Large intestine (tissue), 12 donors: ENCODE measurements at places on chromosomes 5 and 9. TPM values are rescaled to one million over a fixed set of nuclear protein-coding genes. Genes with fewer than 3 reads are reported as not detected.
A peak's percentile ranks its signal among the peaks of the same experiment; 100 is the strongest.

Gene AP3S1
- polyA plus RNA-seq, result 121 TPM

Gene PLK2
- polyA plus RNA-seq, result 44.5 TPM

Gene TNFAIP8
- 17.1 TPM for polyA plus RNA-seq

DNA sequence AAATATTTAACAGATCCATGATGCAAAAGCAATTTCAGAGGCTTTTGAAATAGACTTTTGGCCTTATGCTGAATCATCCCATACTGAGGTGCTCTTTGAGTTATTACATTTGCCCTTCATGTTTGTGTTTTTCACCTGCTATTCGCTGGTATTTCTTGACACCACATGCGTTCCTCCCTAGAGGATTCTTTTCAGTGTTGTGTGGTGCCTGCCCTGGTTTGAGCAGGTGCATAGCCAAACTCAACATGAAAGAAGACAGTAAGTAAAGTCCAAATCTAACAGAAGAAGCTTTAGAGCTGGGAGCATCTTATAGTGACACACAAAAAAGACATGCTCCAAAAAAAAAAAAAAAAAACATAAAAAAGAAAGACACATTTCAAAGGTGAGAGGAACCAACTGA lies 796.3 kb downstream of the SEMA5A start:
- H3K27me3 ChIP-seq, result no peaks in the 10 kb centered on the region
- H3K36me3 ChIP-seq, result no peaks in the 10 kb centered on the region
- DNase-seq, result no peak
- no peak overlapping the region for H3K4me3 ChIP-seq
- no peaks in the 10 kb centered on the region for H3K4me1 ChIP-seq
- H3K27ac ChIP-seq, result no peak overlapping the region

DNA sequence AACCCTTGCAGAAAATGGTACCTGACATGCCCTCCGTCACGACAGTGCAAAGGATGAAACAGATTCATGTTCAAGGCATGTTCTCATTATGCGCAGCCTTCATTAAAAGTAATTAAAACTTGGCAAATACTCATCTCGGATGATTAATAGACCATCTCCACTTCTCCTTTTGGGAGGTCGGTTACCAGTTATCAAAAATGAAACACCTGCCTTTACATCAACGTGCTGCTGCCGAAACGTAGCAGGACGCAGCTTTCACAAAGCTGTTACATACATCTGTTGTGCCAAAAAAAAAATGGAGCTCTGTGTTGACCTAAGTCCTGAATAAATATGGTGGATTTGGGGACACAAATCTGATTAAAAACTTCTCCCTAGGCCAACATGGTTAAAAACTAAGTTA lies 75.7 kb downstream of the PTCH1 start:
- no peak overlapping the region for H3K4me3 ChIP-seq
- H3K27ac ChIP-seq, result no peak overlapping the region

DNA sequence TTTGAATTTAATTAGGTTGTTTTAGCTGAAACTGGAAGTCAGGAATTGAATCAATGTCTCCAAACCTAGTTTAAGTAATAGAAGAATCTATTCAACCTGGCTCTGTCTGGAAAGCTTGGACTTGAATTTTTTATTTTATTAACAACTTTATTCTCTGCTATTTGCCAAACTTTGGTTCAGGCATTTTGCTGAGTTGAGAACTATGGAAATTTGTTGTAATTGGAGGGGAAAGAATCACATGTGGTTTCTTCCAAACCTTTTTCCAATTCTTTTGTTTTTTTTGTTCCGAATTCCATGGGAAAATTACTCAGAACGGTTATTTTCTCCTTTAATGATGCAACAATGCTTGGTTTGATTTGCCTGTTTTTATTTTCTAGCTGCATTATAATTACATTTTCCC lies 98.2 kb upstream of the RPS23 start:
- H3K36me3 ChIP-seq, result no peaks in the 10 kb centered on the region
- no peak for DNase-seq
- H3K27me3 ChIP-seq, result no peaks in the 10 kb centered on the region
- no peaks in the 10 kb centered on the region for H3K4me1 ChIP-seq
- H3K27ac ChIP-seq, result no peak overlapping the region
- no peak overlapping the region for H3K4me3 ChIP-seq

GRCh38 chr5:139574641-139575312 lies 13.6 kb downstream of the UBE2D2 start:
- peaks cover 6% of the 10 kb centered on the region for H3K4me1 ChIP-seq
- H3K4me3 ChIP-seq, result no peak overlapping the region
- H3K27ac ChIP-seq, result no peak overlapping the region
- H3K36me3 ChIP-seq, result no peaks in the 10 kb centered on the region
- DNase-seq, result no peak
- no peaks in the 10 kb centered on the region for H3K27me3 ChIP-seq

DNA sequence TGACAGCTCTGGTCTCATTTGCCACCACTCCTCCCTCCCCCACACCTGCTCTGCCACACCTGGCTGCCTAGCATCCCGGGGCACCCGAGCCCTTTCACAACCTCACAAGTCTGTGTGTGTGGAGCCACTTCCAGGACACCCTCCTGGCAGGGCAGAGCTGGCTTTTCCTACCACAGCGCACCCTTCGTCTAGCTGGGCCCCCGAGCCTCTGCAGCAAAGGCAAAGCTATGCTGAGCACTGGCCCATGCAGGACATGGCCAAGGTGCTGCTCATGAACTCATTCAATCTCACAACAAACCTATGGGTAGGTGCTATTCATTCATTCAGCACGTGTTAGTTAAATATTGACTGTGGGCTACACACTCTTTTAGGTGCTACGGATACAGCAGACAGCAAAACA lies 43.4 kb downstream of the DUSP1 start:
- H3K27me3 ChIP-seq, result peaks cover 8% of the 10 kb centered on the region
- no peaks in the 10 kb centered on the region for H3K4me1 ChIP-seq
- DNase-seq, result no peak
- H3K4me3 ChIP-seq, result no peak overlapping the region
- H3K27ac ChIP-seq, result no peak overlapping the region

DNA sequence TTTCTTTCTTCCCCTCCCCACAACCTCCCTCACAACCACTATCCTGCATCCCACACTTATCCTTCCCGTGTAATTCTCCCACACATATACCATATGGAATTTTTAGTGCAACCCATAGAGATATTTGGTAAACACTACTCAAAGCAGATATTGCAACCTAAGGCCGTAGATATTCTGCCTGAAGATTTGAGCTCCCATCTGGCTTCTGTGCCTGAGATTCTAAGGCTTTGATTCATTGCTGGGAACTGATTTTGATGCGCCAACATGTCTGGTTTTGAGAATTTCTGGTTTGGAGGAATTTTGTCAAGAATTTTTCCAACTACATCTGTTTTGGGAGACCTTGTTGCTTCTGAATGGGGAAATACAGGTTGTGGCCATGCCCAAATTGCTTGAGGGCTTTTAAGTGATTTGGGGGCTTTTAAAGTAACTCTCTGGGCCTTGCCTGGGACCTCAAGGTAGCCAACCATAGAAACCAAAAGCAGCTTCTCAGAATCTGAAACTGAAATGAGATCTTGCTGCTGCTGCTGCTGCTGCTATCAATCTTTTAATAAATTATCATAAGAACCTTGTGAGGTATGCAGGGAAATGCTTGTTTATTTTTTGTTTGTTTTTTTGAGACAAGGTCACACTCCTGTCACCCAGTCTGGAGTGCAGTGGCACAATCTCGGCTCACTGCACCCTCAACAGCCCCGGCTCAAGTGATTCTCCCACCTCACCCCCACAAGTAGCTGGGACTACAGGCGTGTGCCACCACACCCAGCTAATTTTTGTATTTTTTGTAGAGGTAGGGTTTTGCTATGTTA lies 36.2 kb downstream of the PLAC8L1 start:
- H3K4me3 ChIP-seq, result no peak overlapping the region
- H3K27ac ChIP-seq, result no peak overlapping the region
- peaks cover 26% of the 10 kb centered on the region for H3K36me3 ChIP-seq

DNA sequence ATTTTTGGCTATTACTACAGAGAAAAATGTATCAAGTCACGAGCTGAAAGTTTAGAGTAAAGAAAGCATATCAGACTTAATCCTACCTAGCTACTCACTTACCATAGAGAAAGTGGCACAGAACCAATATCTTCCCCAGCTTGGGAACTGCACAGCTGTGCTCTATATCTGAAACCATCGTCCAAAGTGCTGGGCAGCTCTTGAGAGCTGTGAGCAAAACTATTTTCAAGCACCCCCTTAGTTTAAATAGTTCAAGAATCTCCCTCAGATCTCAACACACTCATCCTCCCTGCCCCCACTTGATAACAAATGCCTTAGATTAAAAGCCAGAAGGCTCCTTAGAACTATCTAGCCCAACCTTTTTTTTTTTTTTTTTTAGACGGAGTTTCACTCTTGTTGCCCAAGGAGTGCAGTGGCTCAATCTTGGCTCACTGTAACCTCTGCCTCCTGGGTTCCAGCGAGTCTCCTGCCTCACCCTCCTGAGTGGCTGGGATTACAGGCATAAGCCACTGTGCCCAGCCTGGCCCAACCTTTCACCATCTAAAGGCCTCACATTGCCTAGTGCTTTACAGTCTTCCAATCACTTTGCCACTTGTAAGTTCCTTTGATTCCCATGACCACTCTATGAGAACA lies 94.2 kb upstream of the APC start:
- no peak for DNase-seq
- no peak overlapping the region for H3K27ac ChIP-seq
- no peaks in the 10 kb centered on the region for H3K36me3 ChIP-seq
- no peak overlapping the region for H3K4me3 ChIP-seq
- no peaks in the 10 kb centered on the region for H3K27me3 ChIP-seq
- H3K4me1 ChIP-seq, result peaks cover 4% of the 10 kb centered on the region

GRCh38 chr9:114089206-114089840 lies 9.8 kb downstream of the KIF12 start:
- no peak for DNase-seq
- no peak overlapping the region for H3K27ac ChIP-seq
- H3K36me3 ChIP-seq, result peaks cover 33% of the 10 kb centered on the region
- H3K27me3 ChIP-seq, result no peaks in the 10 kb centered on the region
- H3K4me1 ChIP-seq, result no peaks in the 10 kb centered on the region

DNA sequence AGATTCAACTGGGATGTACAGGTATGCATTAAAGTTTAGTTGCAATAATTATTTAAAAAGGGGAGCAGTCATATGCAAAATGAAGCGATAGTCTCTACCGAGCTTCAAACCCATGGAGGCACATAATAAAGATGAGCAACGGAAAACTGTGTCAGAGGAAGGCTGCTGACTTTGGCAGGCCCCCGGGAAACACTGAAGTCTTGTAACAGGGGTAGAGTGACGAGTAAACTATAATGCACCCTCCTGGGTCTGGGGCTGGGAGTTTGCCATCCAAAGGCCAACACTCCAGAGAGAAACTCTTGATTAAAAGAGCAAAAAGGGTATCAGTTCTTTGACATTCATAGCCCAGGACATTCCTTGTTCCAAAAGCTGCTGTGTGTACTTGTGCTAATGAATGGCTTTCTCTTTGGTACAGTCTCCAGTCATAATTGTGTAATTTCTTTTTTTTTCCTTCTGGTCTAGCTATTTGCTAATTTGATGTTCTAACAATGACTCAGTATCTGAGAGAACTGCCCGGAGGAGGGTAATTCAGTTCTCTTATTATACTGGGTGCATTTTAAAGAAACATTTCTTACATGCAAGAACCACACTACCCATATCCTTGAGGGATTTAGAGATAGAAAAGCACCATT lies 59.2 kb downstream of the TNC start:
- no peak for DNase-seq
- no peaks in the 10 kb centered on the region for H3K4me1 ChIP-seq
- no peak overlapping the region for H3K4me3 ChIP-seq
- H3K27ac ChIP-seq, result no peak overlapping the region
- peaks cover 9% of the 10 kb centered on the region for H3K27me3 ChIP-seq

- H3K27me3 ChIP-seq, result no peaks in the 10 kb centered on the region
- peaks cover 57% of the 10 kb centered on the region for H3K4me1 ChIP-seq
These were observed 66.6 kb upstream of the GARNL3 start for GRCh38 chr9:127197861-127198430.

DNA sequence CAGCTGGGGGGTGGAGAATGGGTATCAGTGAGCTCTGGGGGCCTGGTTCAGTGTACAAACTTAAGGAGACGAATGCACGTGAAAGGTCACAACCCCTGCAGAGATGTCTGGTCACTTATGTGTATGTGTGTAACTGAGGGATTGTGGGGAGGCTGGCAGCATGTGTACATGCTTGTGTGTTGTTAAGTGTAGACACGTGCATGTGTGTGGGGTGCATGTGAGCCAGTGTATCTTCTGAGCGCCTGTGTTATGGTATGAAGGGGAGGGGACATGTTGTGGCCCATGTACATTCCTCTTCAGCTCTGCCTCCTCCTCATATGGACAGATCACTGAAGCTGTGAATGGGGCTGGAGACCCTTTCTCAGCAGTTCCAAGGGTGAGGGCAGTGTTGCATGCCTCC lies 2.0 kb downstream of the TMEM8B start:
- DNase-seq, result no peak
- H3K4me1 ChIP-seq, result peaks cover 65% of the 10 kb centered on the region
- H3K4me3 ChIP-seq, result peak overlapping the region; percentile 85
- peaks cover 11% of the 10 kb centered on the region for H3K36me3 ChIP-seq
- H3K27me3 ChIP-seq, result no peaks in the 10 kb centered on the region

DNA sequence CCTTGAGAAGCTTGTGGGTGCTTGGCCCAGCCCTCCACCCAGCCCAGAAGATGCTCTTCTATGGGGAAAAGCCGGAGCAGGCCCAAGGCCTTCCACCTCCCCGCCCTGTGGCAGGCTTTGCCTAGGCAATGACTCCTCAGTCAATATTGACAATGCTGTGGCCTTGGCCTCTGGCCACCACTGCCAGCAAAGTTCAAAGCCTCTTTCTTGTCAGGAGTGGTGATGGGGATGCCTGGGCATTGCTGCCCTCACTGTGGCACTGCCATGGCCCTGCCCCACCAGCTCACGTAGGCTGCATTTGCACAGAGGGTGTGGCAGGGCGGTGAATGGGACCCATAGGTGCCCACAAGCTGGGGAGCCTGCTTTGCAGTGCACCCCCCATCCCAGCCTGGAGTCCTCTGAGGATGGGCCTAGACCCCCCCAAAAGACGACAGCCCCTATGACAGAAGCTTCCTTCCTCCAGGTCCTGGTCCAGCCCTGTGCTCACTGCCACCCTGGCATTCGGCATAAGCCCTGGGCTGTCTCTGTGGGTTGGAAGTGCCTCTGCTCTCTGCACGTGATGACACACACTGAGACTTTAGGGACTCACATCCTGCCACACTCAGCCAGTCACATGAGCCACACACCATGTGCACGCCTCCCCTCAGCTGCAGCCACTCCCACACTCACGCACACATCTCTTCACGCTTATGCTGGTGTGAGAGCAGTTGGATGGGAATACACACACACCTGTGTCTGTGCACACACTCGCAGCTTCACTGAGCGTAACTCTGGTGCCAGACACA lies 31.1 kb downstream of the MORN5 start:
- H3K36me3 ChIP-seq, result no peaks in the 10 kb centered on the region
- no peak overlapping the region for H3K4me3 ChIP-seq
- peaks cover 5% of the 10 kb centered on the region for H3K4me1 ChIP-seq
- H3K27me3 ChIP-seq, result no peaks in the 10 kb centered on the region
- DNase-seq, result no peak

GRCh38 chr5:66652818-66653217 lies 56.6 kb downstream of the MAST4 start:
- no peaks in the 10 kb centered on the region for H3K4me1 ChIP-seq
- no peak overlapping the region for H3K27ac ChIP-seq
- H3K4me3 ChIP-seq, result no peak overlapping the region
- H3K36me3 ChIP-seq, result no peaks in the 10 kb centered on the region
- no peaks in the 10 kb centered on the region for H3K27me3 ChIP-seq
